ENCODE measurements at places on chromosomes 1 and 21.
A peak's percentile ranks its signal among the peaks of the same experiment; 100 is the strongest.

DNA sequence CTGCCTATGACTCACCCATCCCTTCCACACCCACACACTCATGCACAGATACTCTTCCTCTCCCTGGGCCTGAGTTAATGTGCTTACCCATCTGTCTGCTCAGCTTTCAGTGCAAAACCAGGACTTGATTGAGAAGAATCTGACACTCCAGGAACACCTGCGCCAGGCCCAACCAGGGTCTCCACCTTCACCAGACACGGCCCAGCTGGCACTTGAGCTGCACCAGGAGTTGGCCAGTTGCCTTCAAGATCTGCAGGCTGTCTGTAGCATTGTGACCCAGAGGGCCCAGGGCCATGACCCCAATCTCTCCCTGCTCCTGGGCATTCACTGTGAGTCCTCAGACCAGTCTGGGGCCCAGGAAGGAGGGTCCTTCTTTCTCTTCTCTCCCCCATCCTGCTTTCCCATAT lies 3.5 kb upstream of the SH3BGRL3 start:
- DNase-seq = no peak

- no peak for DNase-seq
Measured at GRCh38 chr1:107623431-107623830, 341.5 kb downstream of the VAV3 start.

- no peak for DNase-seq
Measured at GRCh38 chr1:240941701-240942370, 329.9 kb upstream of the GREM2 start.

GRCh38 chr1:41860214-41860613 lies 58.5 kb downstream of the HIVEP3 start:
- no peak for DNase-seq

DNA sequence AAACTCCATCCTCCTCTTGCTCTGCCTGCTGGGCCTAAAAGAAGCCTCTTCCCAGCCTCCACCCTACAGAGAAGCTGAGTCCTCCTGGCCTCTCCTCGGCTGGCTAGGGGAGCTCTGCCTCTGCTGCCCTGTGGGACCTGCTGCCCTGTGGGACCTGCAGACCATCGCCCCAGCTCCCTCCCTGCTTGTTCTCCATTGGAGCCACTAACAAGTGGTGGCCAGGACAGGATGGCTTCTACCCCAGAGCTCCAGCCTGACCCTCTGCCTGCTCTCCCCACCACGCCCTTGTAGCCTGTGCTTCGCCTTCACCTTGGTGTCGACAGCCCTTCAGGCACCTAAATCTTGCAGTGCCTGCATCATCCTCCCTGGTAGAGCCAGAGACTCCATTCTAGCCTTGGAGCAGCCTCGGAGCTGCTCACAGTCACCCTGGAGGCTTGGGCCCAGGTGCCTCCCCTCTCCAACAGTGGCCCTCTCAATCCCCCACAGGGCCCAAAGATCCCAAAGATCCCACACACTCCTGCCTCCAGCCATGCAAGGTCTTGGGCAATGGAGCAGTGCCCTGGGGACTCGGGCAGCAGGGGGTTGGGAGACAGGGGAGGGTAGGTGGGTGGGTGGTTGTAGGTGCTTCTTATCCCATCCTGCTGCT lies 3.0 kb downstream of the EPS8L3 start:
- DNase-seq = no peak

DNA sequence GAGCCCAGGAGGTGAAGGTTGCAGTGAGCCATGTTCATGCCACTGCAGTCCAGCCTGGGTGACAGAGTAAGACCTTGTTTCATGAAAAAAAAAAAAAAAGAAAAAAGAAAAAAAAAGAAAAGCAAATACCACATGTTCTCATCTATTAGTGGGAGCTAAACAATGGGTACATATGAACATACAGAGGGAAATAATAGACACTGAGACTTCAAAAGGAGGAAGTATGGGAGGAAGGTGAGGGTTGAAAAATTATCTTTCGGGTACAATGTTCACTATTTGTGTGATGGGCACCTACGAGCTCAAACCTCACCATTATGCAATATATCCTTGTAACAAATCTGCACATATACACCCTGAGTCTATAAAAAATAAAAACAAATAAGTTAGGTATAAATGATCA lies 6.4 kb downstream of the ITGB3BP start:
- DNase-seq = no peak

GRCh38 chr1:220225957-220226356 lies 46.3 kb downstream of the RAB3GAP2 start:
- no peak for DNase-seq

- no peak for DNase-seq
Measured at GRCh38 chr1:248855580-248855979, 3.3 kb downstream of the ZNF692 start.

- no peak for DNase-seq
Measured at GRCh38 chr1:117788014-117788413, 141.4 kb downstream of the GDAP2 start.

DNA sequence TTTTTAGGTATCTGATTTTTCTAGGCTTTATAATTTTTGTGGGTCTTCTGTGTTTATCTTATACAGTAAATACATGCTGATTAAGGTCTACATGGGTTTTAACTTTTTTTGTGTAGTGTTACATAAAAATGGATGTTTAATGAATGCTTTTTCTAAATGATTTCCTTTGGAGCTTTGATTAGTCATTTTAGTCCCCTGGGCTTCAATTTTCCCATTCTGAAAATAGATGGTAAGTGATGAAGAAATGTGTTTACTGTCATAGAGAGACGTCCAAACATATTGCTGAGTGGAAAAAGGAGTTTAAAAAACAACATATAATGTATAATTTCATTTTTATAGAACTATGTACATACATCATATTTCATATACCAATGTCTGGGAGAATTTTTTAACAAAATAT lies 140.9 kb upstream of the HMCN1 start:
- no peak for DNase-seq

- no peak for DNase-seq
Measured at GRCh38 chr1:221644145-221644448, 97.8 kb downstream of the DUSP10 start.

- DNase-seq = no peak
Measured at GRCh38 chr1:96641282-96641681, 80.3 kb upstream of the PTBP2 start.

DNA sequence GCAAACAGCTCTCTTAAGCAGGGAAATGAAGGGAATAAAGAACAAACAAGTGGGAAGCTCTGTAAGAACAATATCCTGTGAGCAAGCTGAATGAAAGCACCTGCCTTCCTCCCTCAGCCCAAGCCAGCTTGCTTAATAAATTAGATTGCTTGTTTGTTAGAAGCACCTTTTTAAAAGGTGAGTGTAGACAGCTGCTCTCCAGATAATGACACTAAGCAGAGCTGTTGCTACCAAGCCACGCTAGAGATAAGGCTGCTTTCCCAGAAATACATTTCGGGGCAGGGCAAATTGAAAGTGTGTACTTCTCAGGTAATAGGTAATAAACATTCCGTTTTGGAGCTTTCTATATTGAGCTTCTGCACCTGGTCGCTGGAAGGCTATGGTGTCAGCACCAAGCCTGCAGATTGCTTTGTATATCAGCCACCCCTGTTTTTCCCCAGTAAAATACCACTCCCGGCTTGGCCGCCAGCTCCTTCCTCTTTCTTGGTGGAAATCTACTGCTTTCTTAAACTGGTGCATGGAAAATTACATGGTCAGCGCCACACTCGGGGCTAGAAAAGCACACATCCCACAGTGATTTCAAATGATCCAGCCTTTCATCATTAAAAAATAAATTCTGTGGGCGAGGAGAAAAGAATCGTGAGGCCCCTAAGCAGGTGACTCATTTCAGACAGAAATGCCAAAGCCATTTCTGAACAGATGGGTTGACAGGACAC lies 151.3 kb downstream of the ETS2 start:
- peak; percentile 90 for DNase-seq

DNA sequence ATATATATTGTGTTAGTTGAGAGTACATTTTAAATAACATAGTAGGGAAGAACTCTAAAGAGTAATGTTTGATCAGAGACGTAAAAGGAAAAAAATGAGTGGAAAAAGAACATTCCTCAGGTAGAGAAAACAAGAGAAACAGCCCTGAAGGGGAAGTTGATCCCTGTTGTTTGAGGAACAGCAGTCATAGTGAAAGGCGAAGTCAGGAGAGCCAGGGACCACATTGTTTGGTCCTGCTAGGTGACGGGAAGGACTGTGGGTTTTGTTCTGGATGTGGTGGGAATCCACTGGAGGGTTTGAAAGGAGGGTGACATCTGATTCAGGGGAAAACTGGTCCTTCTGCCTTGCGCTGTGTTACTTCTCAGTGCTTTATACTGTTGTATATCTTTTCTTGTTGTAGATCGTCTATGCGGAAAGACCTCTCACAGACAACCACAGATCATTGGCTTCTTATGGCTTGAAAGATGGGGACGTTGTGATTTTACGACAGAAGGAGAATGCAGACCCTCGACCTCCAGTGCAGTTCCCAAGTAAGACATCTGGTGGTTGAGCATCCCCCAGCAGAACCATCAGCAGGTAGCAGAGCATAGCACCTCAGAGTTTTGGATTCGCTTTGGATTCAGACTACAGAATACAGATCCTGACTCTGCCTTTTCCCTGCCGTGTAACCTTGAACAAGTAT lies 9.2 kb downstream of the DDI2 start:
- DNase-seq = no peak

Measured in NCI-H2081 treated with DMSO at 0.1 percent for 48 hours (cell line).